ENCODE measurements at places on chromosomes 16 and 17.
A peak's percentile ranks its signal among the peaks of the same experiment; 100 is the strongest.

DNA sequence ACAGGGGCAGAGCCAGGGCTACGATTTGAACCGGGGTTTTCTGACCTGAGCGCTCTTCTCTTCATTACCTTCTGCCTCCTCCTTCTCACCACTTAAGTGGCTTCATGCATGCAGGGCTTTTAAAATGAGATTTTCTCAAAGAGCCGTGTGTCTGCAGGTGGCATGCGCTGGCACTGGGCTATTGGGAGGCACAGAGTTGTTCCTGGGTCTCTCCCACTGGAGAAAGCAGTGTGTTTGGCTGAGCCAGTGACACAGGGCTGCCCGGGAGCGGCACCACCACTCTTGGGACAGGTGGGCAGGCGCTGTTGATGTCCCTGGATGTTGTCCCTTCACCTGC is 218.8 kb upstream of the CHMP6 start:
- no peak for DNase-seq

DNA sequence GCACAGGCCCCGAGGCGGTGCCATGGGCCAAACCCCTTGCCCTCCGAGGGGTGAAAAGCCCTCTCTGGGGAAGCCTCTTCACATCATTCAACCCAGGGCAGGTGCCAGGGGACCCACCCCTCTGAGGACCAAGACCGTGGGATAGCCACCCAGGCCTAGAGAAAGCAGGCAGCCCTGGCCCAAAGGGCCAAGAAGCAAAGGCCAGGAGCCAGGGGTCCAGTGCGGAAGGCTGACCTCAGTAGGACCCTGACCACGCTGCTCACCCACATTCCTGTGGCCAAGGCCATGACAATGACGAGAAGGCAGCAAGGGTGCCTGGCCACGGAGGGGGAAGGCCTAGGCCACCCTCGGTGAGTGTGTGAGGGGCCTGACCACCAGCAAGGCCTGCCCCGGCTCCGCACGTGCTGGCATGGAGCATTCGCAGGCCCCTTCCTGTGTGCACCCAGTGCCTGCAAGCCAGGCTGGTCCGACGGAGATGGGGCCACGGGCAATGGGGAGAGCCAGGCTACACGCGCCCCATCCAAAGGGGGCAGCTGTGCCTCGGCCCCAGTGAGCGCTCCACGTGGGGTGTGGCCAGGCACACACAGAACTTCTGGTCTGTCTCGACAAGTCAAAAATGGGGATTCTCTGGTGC is 24.5 kb upstream of the RASD1 start:
- DNase-seq: no peak

GRCh38 chr16:87389245-87389644 is 2.9 kb upstream of the MAP1LC3B start:
- no peak for DNase-seq

DNA sequence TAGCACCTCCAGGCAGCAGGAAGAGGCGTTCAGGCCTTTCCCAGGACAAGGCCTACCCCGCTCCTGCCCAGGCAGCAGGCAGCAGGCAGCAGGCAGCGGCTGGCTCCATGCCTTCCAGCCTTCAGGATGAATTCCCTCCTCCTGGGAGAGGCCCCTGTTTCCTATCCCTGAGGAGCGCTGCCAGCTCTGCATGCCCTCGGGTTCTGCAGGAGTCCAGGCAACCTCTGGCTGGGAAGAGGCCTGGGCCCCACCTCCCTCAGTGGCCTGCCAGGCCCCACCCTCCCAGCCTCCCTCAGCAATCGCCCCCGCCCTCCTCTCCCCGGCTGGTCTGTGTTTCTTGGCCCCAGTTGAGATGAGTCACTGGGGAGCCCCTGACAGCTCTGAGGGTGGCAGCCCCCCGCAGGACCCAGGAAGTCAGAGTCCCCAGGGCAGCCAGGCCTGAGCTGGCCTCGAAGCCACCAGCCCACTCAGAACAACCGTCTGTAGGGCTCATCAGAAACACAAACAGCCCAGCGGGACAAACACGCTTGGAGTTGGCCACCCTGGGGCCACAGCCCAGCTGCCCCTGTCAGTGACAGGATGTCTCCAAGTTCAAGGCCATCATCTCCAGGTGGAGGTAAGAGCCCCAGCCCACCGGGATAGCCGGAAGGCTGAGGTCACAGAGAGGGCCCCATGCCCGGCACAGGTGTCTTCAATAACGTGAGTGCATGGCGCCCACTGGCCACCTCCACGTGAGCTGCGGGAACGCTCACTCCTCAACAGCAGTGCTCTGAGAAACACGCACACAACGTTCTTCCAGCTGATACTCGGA is 39.5 kb upstream of the CIBAR2 start:
- no peak for DNase-seq

DNA sequence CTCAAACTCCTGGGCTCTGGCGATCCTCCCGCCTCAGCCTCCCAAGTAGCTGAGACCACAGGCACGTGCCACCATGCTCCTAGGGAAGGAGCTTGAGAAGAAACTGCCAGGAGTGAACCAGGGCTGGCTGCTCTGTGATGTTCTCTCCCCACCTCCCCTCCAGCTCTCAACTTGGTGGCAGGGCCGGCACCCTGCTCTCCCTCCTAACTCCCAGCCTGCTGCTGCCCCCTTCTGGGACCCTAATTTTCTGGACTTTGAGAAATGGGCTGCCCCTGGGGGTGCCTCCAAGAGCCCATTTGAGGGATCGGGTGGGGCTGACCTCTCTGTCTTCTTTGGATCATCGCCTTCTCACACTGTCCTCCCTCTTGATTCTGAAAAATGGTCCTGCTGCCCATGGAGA is 14.9 kb upstream of the STAT3 start:
- no peak for DNase-seq

- no peak for DNase-seq
Measured at GRCh38 chr16:47342055-47342454, 118.8 kb downstream of the ITFG1 start.

DNA sequence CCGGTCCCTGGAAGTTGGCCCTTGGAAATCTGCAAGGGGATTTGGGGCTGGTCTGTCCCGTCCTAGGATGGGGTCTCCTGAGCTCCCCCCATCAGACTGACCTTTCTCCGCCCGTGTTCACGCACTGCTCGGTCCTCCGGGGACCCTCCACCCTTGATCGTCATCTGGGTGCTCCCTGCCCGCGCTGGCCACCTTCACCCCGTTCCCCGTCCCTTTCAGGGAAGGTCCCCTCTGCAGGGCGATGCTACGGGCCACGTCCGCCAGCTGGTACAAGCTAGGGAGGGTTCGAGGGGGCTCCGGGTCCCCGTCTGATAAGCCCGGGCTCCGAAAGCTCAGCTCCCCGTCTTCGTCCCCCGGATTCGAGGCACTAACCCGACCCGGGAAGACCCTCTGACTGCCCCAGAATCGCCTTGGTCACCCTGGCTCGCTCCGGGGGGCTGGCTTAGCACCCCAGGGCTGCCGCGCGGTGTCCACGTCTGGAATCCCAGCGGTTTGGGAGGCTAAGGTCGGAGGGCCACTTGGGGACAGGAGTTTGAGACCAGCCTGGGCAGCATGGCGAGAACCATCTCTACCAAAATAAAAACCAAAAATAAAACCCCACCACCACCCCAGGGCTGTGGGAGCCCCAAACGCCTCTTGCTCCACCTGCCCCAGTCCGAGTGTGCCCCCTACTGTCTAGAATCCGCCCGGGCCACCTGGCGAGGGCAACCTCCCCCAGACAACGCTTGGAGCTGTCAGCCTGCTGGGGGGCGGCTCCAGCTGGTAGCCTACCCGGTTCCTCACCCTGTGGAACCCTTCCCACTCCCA is 1.1 kb upstream of the SLC43A2 start:
- DNase-seq: peak; percentile 53

GRCh38 chr17:12463102-12463501 is 202.6 kb upstream of the MYOCD start:
- no peak for DNase-seq

DNA sequence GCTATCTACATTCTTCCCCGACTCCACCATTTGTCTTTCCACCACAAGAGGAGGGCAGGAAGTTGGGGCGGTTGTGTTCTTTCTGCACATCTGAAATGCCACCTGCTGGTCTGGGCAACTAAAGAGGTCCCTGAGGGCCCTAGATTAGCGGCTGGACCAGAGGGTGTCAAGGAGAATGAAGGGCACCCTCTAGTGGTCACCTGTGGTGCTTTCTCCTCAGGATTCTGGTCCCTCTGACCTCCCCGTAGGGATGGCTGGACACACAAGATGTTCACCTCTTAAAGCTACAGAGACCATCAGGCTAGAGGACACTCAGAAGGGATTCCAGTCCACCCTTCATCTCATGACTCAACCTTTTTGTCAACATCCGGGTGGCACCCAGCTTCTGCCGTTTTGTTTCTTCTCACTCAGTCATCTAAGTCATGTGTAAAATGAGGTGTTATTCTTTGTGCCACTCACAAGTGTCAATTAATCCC is 2.9 kb upstream of the SCIMP start:
- DNase-seq: no peak

- no peak for DNase-seq
Measured at GRCh38 chr17:34347063-34347462, 9.2 kb upstream of the CCL13 start.

- no peak for DNase-seq
Measured at GRCh38 chr17:64200080-64201032, 62.7 kb downstream of the TEX2 start.

- no peak for DNase-seq
Measured at GRCh38 chr16:87757841-87758426, 7.9 kb downstream of the KLHDC4 start.

DNA sequence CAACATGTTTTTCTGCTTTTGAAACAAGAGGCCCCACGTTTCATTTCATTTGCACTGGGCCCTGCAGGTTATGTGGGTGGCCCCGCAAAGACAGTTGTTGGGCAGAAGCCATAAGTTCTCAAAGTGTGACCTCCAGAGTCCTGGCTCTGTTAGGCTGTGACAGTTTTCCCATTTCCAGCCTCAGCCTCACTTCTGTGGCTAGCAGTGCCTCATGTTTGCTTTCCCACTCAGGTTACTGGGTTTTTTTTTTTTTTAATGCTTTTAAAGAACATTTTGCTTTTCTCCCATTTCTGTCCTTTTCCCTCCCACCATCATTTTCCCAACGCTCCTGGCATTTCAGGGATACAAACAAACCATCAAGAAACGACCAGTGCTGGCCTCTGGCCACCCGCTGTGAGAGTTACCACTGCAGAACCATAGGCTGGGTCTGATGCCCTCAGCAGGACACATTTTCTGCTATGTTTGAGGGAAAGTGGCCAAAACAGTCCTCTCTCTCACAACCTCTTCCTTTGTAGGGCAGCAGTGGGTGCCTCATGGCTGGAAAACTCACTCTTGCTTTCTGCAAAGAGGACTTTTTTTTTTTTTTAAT is 159.0 kb upstream of the MPHOSPH6 start:
- no peak for DNase-seq

DNA sequence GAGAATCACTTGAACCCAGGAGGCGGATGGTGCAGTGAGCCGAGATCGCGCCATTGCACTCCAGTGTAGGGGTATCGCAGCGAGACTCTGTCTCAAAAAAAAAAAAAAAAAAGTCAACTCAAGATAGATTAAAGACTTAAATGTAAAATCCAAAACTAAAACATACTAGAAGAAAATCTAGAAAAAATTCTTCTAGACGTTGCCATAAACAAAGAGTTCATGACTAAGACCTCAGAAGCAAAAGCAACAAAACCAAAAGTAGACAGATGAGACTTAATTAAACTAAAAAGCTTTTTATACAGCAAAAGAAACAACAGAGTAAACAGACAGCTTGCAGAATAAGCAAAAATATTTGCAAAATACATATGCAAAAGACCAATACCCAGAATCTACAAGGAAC is 61.2 kb upstream of the ABCC11 start:
- DNase-seq: no peak

DNA sequence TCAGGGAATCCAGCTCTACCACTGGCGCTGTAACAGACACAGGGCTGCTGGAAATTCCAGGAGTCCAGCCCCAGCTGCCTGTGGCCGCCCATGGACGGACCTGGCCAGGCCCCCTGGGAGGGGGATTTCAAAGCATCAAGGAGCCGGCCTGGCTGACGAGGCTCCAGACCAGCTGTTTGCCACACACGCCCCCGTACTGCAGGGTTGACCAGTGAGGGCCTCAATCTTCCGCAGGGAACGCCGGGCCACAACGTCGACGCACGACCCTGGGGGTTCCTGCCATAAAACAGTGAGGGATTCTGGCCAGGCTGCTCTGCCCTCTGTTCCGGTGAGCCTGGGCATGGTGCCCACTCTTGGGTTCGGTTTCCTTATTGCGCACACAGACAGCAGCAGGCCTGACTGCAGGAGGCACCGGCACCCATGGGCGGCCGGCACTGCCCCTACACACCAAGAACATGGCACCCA is 3.7 kb downstream of the LMF1 start:
- DNase-seq: no peak

GRCh38 chr17:83081684-83082201 is 2.3 kb downstream of the METRNL start:
- no peak for DNase-seq

GRCh38 chr17:27644586-27644985 is 13.6 kb downstream of the LGALS9 start:
- DNase-seq: no peak

DNA sequence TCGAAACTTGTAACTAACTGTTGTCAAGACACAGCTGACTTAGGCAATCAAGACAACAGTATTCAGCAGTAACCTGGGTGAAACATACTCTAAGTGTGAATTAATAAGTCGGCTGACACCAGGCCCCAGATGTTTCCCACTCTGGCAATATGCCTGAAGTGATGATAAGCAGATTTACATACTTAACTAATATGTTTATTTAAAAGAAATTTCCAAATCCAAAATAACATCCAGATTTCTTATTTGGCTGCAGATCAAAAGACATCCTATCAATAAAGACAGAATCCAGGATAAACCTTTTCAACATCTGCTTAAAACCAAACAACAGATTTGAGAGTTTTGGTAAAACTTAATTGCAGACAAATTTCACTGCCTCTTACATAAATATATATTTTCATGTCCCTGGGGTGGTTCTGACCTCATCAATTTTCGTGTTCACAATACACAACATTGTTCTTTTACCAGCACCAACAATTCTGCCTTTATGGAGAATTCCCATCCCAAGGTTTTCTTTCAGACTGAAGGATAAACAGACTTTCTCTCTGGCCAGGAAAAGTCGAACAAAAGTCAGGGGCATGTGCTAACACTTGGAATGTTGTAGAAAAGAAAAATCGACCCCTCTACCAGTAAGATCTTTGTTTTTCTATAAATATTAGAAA is 45.1 kb upstream of the TOX3 start:
- DNase-seq: no peak

GRCh38 chr17:53736516-53737240 is 86.0 kb upstream of the KIF2B start:
- DNase-seq: no peak

- no peak for DNase-seq
Measured at GRCh38 chr17:2011411-2012371, 13.4 kb downstream of the RTN4RL1 start.

DNA sequence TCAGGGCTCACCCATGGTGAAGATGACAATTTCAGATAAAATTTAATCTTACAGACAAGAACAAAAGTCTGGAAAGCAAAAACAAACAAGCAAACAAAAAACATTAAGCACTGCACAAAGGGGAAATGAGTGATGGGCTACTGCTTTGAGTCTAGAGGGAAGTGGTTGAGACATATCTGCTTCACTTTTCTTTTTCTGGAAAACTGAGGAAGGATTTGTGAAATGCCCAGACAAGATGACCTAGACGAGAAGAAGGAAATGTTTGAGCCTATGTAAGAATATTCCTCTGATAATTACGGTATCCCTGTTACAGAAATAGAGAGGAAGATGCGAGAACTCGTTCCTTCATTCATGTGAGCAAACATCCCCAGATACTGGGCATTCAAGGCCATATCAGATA is 11.5 kb upstream of the HYDIN start:
- no peak for DNase-seq

All from T-helper 1 cell (primary cell).